ENCODE measurements at places on chromosomes 16 and 17. TPM values are rescaled to one million over a fixed set of nuclear protein-coding genes. Genes with fewer than 3 reads are reported as not detected.

The BEAN1 gene
- total RNA-seq, result 1.5 TPM

DNA sequence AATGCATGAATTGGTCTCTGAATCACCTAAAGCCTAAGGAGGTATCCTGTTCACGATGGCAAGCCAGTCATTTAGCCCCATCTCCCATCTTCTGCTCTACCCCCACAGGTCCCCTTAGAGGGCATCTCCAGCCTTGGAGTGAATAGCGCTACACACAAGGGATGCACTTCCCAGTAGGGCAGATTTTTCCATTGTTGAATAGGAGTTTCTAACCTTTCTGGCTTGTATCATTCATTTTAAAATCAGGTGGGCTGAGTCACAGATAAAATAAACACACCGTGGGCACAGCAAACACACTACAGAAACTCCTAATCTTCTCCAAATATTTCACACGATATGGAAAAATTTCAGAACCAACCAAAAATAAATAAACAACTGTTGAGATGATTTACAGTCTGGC is 201.2 kb upstream of the NOG start:
- no peaks in the 10 kb centered on the region for H3K36me3 ChIP-seq
- no peak overlapping the region for H3K27ac ChIP-seq
- no peaks in the 10 kb centered on the region for H3K27me3 ChIP-seq
- H3K4me3 ChIP-seq, result no peak overlapping the region
- no peak for DNase-seq

DNA sequence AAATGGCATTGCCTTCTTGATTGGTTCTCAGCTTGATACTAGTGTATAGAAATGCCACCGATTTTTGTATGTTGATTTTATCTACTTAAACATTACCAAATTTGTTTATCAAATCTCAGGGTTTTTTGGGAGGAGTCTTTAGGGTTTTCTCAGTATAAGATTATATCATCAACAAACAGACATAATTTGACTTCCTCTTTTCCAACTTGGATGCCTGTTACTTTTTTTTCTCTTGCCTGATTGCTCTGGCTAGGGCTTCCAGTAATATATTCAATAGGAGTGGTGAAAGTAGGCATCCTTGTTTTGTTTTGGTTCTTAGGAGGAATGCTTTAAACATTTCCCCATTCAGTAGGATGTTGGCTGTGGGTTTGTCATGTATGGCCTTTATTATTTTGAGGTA is 29.1 kb downstream of the EFCAB13 start:
- H3K36me3 ChIP-seq, result peaks cover 16% of the 10 kb centered on the region
- no peaks in the 10 kb centered on the region for H3K4me1 ChIP-seq
- no peak overlapping the region for H3K4me3 ChIP-seq
- no peak overlapping the region for H3K27ac ChIP-seq
- H3K27me3 ChIP-seq, result no peaks in the 10 kb centered on the region

DNA sequence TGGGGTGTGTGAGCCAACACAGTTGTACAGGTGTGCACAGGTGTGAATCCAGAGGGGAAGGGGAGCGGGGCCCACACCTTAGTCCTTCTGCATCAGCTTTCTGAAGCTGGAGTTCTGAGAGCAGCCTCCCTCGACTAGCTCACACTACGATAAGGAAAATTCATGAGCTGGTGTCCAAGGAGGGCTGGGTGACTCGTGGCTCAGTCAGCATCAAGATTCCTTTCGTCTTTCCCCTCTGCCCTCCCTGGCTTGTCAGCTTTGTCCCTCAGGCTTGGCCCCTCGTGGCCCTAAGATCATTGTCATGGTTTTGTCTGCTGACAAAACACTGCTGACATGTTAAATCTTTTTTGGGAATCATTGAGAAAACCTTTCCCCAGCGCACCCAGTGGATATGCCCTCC is 47.5 kb downstream of the OR1D5 start:
- no peaks in the 10 kb centered on the region for H3K36me3 ChIP-seq
- no peak overlapping the region for H3K4me3 ChIP-seq
- peaks cover 4% of the 10 kb centered on the region for H3K27me3 ChIP-seq
- no peak overlapping the region for H3K27ac ChIP-seq

The CLEC10A gene
- total RNA-seq, result not detected

DNA sequence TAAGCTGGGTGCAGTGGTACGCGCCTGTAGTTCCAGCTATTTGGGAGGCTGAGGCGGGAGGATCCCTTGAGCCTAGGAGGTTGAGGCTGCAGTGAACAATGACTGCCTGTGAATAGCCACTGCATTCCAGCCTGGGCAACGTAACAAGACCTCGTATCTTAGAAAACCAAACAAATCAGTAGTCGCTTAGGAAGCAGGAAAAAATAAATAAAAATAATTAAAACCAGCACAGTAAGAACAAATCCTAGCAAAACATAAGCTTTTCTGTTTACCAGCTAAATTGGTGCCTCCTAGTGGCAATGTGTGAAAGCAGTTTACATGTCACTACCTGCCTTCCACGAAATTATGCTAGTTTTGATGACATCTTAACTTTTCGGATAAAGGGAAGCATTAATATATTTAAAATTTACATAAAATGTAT is 1.3 kb downstream of the ARMC5 start:
- H3K4me3 ChIP-seq, result peak overlapping the region; percentile 88
- H3K27me3 ChIP-seq, result no peaks in the 10 kb centered on the region
- peaks cover 24% of the 10 kb centered on the region for H3K4me1 ChIP-seq

DNA sequence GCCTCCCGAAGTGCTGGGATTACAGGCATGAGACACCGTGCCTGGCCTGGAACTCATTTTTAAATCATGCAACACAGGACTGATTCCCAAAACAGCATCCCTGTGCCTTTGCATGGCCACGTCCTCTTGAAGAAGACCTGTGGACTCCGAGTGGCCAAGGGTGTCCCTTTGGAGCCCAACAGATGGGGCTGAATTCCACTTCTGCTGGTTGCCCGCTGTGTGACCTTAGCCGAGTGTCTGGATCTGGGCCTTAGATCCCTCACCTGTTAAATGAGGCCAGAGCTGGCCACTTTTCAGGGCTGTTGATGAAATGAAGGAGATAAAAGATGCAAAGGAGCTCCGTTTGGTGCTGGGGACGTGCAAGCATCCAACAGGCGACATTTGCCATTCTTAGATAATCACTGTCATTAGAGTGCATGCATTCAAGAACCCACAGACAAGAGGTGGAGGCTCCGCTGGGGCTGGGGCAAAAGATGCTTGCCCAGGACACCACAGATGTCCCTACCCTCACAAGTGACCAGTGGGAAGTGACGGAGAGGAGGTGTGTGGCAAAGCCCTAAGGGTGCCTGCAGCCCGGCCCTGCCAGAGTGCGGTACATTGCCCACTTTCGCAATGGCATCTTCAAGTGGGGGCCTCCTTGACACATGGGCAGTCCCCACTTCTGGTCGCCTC is 354.1 kb upstream of the TNRC6C start:
- no peak overlapping the region for H3K4me3 ChIP-seq
- no peaks in the 10 kb centered on the region for H3K36me3 ChIP-seq
- no peak for DNase-seq

DNA sequence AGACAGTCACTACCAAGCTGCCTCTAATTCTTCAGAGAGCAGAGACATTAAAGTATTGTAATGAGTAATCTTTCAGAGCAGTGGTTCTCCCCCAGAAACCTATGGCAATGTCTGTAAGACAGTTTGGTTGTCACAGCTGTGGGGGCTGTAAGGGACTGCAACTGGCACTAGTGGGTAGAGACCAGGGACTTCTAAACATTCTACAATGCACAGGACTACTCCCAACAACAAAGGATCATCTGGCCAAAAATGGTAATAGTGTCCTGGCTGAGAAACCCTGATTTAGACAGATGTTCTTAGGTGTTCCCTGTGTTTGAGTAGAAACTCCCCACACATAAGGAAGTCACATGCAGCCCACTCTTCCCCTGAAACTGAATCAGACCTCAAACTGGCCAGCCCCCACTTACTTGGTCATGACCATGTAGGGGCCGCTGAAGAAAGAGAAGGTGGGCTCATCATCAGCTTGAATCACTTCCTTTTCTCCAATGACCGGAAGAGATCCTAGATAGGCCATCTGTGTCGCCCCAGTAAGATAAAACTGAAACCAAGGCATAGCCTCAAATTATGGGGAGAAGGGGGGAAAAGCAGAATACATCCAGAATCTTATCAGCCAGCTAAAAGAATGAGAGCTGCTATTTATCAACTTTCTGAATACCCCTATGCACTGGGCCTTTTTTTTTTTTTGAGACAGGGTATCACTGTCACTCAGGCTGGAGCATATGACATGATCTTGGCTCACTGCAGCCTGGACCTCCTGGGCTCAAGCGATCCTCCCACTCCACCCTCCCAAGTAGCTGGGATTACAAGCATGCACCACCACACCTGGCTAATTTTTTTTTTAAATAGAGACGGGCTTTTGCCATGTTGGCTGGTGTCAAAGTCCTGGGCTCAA is 75.8 kb downstream of the TEX14 start:
- no peaks in the 10 kb centered on the region for H3K36me3 ChIP-seq
- no peak overlapping the region for H3K27ac ChIP-seq
- H3K27me3 ChIP-seq, result peaks cover 2% of the 10 kb centered on the region
- no peaks in the 10 kb centered on the region for H3K4me1 ChIP-seq
- DNase-seq, result no peak
